Effector CD4-positive, alpha-beta T cell (primary cell): ENCODE measurements at places on chromosomes 1 and 21.

- DNase-seq, result no peak
Observed at GRCh38 chr1:240149484-240150094, 57.9 kb downstream of the FMN2 start.

GRCh38 chr1:188314557-188315137 lies 1485.9 kb downstream of the PLA2G4A start:
- DNase-seq, result no peak

DNA sequence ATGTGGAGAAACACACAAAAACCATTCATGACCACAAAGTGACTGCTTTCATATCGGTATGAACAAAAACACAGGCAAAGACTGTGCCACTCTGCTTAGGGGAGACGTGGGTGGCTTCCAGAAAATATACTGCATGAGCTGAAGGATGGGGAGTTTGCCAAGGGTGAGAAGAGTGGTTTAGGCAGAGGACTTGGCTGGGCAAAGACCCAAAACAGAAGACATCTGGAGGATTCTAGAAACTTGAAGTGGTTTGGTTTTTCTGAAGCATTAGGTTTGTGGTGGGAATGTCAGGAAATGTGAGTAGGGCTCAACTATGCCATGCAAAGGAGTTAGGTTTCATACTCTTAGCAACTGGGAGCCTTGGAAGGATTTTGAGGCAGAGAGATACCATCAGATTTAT lies 26.6 kb upstream of the DNM3 start:
- no peak for DNase-seq

DNA sequence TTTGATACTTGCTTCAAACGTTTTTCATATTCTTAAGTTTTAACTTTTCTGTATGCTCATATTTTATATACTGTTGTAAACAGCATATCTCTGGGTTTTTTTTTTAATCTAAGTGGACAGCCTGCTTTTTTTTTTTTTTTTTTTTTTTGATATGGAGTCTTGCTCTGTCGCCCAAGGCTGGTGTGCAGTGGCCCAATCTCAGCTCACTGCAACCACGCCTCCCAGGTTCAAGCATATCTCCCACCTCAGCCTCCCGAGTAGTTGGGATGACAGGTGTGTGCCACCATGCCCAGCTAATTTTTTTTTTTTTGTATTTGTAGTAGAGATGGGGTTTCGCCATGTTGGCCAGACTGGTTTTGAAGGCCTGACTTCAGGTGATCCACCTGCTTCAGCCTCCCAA lies 1.2 kb downstream of the TBCE start:
- DNase-seq, result no peak

DNA sequence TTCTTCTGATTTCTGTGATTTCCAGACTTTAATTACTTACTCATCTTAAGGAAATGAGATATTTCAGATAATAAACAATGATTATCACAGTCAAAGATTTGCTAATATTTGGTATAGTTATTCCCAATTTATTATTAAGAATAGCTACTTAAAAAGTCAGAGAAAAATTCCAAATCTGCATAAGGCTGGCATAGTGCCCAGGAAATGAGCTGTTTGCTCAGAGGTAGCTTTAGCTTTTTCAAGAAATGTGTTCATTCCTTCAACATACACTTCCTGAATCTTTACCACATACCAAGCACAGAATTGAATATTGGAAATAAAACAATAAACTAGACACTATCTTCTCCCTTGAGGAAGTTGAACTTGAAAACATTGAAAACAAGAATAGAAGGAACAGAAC lies 44.3 kb upstream of the KCNK1 start:
- no peak for DNase-seq

- DNase-seq, result no peak
Observed at GRCh38 chr1:234853906-234854644, 244.1 kb upstream of the IRF2BP2 start.

- DNase-seq, result no peak
Observed at GRCh38 chr21:27703791-27704190, 736.9 kb upstream of the ADAMTS5 start.
